ENCODE measurements at places on chromosomes 7 and 10.

DNA sequence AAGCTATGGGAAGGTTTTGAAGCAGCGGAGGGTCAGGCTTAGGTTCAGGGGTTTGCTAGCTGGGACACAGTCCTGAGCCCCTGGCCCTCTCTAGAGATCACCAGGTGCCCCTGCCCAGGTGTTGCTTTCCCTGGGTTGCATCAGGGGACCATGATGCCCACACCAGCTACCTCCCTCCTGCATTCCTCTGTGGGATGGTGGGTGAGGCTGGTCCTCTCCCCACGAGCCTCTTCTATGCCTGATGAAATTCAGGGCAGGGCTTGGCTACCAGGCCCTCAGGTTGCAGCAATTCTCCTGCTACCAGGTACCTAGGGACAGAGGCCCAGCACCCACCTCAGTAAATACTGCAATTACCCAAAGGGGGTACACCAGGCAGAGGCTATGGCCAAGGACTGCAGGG, 10.8 kb upstream of the SLC29A3 start:
- DNase-seq: no peak

DNA sequence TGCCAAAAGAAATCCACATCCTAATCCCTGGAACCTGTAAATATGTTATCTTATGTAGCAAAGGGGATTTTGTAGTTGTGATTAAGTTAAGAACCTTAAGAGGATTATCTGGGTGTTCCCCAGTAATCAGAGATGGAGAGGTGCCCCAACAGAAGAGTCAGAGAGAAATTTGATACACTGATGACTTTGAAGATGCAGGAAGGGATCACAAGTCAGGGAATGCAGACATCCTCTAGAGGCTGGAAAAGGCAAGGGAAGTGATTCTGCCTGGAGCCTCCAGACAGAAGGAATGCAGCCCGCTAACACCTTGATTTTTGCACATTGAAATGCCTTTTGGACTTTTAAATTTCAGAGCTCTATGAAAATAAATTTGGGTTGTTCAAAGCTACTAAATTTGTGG, 531.7 kb downstream of the DNAJB9 start:
- no peak for DNase-seq

DNA sequence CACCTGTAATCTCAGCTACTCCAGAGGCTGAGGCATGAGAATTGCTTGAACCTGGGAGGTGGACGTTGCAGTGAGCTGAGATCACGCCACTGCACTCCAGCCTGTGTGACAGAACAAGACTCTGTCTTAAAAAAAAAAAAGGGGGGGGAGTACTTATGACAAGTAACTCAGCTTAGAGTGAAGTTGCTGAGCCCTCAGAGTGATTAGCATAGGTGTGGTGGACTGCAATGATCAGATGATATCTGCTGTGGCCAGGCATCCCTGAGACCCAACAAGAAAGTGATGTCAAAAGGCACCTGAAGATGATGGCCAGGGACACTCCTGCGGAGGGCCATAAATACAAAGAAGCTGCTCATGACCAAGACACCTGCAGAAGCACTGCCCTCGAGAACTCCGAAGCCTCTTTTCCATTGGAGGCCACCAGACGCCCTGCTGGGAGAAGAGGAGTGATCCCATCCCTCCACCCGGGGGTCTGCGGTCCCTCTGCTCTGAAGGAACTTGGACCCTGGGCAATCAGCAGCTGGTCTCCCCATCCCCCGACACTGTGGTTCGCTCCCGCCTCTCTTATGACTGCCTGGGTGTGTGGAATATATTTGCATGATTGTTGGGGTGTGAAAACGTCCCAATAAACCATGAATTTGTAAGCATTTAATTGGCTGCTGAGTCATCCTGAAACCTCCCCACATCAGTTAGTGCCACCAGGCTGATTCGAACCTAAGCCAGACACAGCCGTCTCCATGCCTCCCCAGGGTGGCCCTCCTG, 46.0 kb downstream of the RASGEF1A start:
- no peak for DNase-seq

DNA sequence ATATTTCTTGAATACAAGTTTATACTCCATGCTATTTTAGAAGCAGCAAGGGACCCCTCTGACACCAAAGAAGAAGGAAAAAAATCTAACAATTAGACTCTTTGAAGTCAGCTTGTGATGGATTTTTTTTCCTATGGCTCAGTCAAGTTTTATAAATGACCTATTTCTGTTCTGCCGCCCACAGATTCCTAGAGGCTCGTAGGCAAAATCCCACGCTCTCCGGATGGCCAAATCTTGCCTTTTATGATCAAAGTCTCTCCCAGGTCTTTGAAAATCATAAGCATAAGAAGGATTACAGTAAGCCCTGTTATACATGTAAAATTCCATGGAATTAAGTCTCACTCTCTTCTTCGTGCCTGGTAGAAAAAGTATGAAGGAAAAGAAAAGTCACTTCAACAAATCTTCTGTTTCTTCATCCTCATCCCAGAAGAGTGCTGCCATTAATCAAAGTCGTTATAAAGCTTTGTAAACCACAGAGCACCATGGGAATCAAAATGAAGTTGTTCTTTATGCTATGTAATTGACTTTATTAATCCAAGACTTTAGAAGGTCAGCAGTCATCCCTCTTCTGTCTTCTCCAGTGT, 33.1 kb downstream of the ASB13 start:
- DNase-seq: no peak

GRCh38 chr7:112174192-112174591, 32.0 kb downstream of the DOCK4 start:
- DNase-seq: no peak

Measured in fibroblast of upper back skin (primary cell).